ENCODE measurements at places on chromosomes 3 and 15. TPM values are rescaled to one million over a fixed set of nuclear protein-coding genes. Genes with fewer than 3 reads are reported as not detected.

The RPL39L gene
- polyA plus RNA-seq, result 13.8 TPM

The ASB7 gene
- 5.6 TPM for polyA plus RNA-seq

The LRRC49 gene
- polyA plus RNA-seq, result 345 TPM

The NMNAT3 gene
- 6.2 TPM for polyA plus RNA-seq

The FAM107A gene
- polyA plus RNA-seq, result 13.8 TPM

The TNFAIP8L3 gene
- not detected for polyA plus RNA-seq

Data from Purkinje cell (primary cell).